ENCODE measurements at places on chromosomes 1 and 21.

GRCh38 chr1:153552335-153552734 is 3.3 kb upstream of the S100A3 start:
- peak; percentile 34 for DNase-seq

DNA sequence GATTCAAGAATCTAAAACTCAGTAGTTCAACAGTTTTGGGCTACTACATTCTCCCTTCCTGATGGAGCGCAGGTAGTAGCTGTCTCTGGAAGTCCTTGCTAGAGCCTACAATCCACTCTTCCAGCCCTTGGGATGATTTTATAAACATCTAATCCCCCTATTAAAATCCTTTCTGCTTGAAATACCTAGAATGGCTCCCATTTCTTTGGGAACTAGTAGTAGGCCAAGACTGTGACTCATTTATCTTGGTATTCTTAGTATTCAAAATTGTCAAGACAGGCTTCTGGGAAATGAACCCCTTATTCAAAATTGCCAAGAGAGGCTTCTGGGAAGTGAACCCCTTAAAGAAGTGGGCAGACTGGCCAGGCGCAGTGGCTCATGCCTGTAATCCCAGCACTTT is 142.5 kb upstream of the FGGY start:
- DNase-seq: no peak

DNA sequence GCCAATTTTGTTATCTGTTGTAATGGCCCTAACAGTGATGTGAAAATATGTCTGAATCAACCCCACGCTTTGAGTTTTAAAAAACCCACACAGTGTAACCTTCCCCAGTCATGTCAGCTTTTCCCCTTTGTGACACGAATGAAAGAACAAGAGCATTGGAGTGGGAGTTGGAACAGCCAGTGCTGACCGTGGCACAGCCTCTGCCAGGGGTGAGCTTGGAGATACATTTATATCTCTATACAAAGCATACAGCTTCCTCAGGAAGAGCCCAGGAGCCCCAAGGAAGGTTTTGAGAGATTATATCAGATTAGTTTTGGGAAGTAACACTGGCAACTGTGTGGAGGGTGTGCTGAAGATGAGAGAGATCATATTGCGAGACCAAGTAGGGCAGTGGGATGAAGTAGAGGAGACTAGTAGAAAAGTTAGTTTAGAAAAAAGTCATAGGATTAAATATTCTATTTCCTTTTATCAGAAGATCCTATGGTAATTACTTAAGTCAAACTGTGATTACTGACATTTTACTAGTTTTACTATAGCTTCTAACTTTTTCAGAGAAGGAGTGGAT is 15.9 kb downstream of the LRRC8B start:
- DNase-seq: no peak

DNA sequence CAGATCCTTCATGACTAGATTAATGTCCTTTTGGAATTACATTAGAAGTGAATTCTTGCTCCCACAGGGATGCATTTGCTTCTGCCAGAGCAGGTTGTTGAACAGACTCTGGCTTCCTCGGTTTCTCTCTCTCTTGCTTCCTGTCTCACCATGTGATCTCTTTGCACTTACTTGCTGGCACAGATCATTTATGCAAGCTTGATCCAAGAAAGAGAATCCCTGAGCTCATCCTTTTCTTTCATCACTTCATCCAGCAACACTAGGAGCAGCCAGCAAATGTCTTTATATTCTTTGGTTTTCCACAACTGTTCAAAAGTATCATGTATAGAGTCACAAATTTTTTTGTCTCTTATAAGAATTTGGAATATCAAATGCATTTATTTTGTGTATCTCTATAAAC is 313.5 kb downstream of the ZNF326 start:
- no peak for DNase-seq

GRCh38 chr1:41803656-41804055 is 115.1 kb downstream of the HIVEP3 start:
- DNase-seq: no peak

GRCh38 chr1:86616871-86617270 is 70.0 kb downstream of the CLCA4 start:
- DNase-seq: no peak

DNA sequence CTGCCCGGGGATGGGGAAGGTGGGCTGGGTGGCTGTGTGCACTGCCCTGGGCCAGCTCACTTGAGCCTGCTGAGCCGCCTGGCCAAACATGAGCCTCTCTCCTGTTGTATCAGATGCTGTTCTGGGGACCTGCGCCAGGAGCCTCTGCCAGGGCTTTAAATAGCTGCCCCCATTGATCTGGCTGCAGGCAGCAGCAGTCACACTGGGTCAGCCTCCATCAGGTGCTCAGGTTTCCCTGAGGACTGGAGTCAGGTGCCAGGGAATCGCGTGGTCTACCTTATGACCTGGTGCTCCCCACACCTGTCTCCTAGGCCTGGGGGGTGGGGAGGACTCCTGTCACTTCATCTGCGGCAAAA is 700 bp upstream of the CCDC28B start:
- DNase-seq: no peak

GRCh38 chr1:60949154-60949825 is 133.1 kb upstream of the NFIA start:
- no peak for DNase-seq

DNA sequence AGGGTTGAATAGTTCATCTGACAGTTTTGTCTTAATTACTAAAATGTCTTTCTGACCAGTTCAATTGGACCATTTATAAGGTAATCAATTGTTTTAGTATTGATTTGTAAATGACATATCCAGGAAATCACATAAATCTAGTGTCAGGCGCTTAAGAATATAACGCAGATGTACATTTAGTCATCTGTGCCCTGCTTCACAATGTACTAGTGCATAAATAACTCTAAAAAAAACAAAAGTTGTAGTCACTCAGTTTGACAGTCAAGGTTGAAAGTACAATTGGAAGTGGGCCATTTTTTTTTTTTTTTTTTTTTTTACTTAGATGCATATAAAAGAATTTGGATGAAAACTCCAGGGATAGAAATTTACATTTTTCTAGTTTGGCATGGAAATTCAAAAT is 490.4 kb downstream of the PTPRC start:
- DNase-seq: peak; percentile 45

All from ACHN (cell line).